Neuronal stem cell (in vitro differentiated cells): ENCODE measurements at places on chromosomes 16 and 17.

DNA sequence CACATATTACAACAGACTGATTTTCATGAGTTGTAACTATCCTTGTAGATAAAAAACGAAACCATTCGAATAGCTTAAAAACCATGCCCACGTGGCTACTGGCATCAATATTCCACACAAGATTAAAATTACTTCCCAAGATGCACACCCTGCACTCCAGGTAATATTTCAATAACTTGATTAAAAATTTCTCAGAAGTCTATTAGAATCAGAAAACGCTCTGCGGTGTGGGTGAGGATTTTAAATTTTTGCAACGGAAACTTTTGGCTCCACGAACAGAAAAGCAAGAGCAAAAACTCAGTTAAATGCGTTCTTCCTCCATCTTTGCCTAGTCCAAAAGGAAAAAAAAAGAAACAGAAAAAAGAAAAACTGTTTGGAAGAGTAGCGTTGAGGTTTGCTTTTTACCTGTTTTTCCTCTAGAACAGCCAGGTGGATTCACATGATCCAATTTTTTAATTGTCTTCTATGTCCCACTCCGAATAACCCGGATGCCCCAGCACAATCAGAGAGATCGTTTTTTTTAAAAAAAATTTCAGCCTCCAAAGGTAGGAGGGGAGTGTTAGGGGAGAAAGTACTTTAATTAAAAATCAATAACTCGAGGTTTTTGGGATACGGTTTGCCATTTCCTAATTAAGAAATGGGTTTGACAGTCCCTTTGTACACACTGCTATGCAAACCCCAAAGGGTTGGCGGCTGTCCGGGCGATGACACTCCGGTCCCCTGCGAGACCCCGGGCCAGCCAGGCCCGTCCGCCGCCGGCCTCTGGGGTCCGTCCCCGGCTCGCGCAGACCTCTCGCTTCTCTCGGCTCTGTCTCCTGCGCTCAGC lies 708 bp upstream of the NFAT5 start:
- H3K36me3 ChIP-seq: peaks cover 18% of the 10 kb centered on the region
- DNase-seq: no peak
- H3K27ac ChIP-seq: peak overlapping the region; percentile 98
- H3K4me1 ChIP-seq: peaks cover 4% of the 10 kb centered on the region

DNA sequence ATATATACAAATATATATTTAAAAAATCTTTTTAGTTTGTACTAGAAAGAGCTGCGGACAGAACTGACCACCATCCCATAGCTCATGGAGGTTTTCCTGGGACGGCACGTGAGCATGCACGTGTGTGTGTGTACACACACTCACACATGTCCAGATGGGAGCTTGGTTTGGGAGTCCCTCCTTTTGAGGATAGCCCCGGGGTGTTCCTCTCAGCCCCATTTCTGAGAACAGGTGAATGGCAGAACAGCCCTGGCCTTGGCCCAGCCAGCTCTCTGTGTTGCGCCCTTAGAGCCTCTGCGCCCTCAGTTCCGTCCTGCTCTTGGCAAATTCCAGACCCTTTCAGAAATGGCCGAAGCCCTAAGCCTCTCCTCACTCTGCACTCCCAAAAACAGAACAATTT lies 70.1 kb downstream of the AMFR start:
- no peak overlapping the region for H3K4me3 ChIP-seq
- peaks cover 2% of the 10 kb centered on the region for H3K36me3 ChIP-seq
- no peak for DNase-seq
- peaks cover 2% of the 10 kb centered on the region for H3K27me3 ChIP-seq
- peaks cover 15% of the 10 kb centered on the region for H3K4me1 ChIP-seq
- no peak overlapping the region for H3K27ac ChIP-seq

- H3K27ac ChIP-seq: no peak overlapping the region
- no peak for DNase-seq
- H3K36me3 ChIP-seq: no peaks in the 10 kb centered on the region
- H3K4me1 ChIP-seq: peaks cover 26% of the 10 kb centered on the region
- no peaks in the 10 kb centered on the region for H3K27me3 ChIP-seq
Observed at GRCh38 chr16:47851146-47851545, 304.6 kb downstream of the ABCC12 start.

- H3K4me3 ChIP-seq: no peak overlapping the region
- H3K27me3 ChIP-seq: no peaks in the 10 kb centered on the region
- peaks cover 4% of the 10 kb centered on the region for H3K36me3 ChIP-seq
- peak overlapping the region; percentile 37 for H3K27ac ChIP-seq
Observed at GRCh38 chr17:57441270-57441600, 184.9 kb downstream of the MSI2 start.

GRCh38 chr17:83179811-83180210 lies 100.4 kb downstream of the METRNL start:
- H3K4me3 ChIP-seq: no peak overlapping the region
- H3K36me3 ChIP-seq: no peaks in the 10 kb centered on the region
- peaks cover 20% of the 10 kb centered on the region for H3K27me3 ChIP-seq
- H3K27ac ChIP-seq: no peak overlapping the region

DNA sequence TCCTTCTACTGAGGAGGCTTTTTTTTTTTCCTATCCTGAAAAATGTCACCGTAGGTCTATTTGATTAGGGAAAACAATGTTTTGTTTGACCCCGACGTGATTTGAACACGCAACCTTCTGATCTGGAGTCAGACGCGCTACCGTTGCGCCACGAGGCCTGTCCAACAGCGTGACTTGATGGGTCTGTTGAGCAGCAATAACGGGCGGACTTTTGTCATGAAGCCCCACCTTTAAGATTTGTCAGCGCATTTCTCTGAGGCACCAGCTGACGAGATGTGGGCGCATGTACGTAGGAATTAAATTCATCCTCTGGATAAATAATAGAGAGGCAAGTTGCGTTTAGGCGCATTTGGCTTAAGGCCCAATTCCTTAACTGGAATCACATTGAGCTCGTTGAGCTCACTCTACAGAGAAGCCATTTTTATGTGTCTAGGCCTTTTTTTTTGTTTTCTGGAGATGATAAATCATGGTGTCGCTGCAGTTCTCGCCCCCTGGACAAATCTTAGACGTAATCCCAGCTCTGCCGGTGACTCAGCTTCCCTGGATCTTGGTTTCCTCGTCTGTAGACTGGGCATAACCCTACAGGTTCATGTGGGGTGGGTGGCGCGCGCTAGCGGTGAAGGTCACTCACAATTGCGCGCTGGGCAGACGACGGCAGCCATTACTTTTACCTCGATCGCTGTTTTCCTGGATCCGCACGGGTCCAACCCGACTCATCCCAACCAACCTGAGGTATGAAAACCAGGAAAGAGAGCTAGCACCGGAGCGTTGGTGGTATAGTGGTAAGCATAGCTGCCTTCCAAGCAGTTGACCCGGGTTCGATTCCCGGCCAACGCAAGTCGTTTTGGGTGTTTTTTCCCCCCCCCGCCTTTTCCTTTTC lies 10.6 kb upstream of the AURKB start:
- H3K27me3 ChIP-seq: no peaks in the 10 kb centered on the region
- peak; percentile 97 for DNase-seq
- no peaks in the 10 kb centered on the region for H3K36me3 ChIP-seq
- H3K4me1 ChIP-seq: peaks cover 4% of the 10 kb centered on the region
- H3K4me3 ChIP-seq: peak overlapping the region; percentile 70
- H3K27ac ChIP-seq: peak overlapping the region; percentile 68

DNA sequence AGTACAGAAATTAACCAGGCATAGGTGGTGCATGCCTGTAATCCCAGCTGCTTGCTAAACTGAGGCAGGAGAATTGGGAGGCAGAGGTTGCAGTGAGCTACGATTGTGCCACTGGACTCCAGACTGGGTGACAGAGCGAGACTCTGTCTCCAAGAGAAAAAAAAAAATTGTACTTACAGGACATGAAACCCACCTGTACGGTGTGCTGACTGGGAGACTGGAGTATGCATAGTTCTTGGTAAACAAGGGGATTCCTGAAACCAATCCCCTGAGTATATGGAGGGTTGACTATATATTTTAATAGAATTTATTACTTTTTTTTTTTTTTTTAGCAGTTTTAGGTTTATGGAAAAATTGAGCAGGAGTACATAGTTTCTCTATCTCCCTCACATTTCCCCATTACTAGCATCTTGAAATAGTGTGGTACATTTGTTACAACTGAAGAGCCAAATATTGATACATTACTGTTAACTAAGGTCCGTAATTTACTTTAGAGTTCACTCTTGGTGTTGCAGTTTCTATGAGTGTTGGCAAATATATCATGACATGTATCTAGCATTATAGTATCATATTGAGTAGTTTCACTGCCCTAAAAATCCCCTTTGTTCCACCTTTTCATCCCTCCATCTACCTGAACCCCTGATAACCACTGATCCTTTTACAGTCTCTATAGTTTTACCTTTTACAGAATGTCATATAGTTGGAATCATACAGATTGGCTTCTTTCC lies 19.3 kb downstream of the TENT4B start:
- H3K27ac ChIP-seq: no peak overlapping the region
- H3K4me3 ChIP-seq: no peak overlapping the region
- DNase-seq: no peak
- no peaks in the 10 kb centered on the region for H3K27me3 ChIP-seq
- no peaks in the 10 kb centered on the region for H3K4me1 ChIP-seq

DNA sequence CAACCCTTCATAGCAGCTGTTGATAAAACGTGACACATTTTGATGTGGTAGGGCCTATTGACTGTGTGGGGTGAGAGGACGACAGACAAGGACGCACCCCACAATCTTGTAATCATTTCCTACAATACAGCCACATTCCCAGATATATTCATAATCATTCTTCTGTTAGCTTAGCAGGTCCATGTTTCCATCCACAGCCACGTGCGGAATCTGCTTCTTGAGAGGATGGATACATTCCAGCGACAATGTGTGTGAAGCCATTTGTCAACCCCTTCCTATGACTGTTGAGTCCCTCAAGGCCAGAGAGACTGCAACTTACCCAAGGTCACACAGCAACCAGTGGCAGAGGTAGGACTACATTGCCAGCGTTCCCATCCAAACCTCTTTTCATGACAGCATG lies 8.7 kb upstream of the COPS3 start:
- no peak for DNase-seq
- no peak overlapping the region for H3K27ac ChIP-seq
- no peaks in the 10 kb centered on the region for H3K36me3 ChIP-seq
- no peaks in the 10 kb centered on the region for H3K27me3 ChIP-seq
- no peak overlapping the region for H3K4me3 ChIP-seq

GRCh38 chr16:88688013-88688778 lies 1.9 kb upstream of the SNAI3 start:
- H3K4me1 ChIP-seq: peaks cover 16% of the 10 kb centered on the region
- H3K27me3 ChIP-seq: peaks cover 78% of the 10 kb centered on the region
- H3K4me3 ChIP-seq: no peak overlapping the region
- no peak overlapping the region for H3K27ac ChIP-seq
- no peak for DNase-seq
- H3K36me3 ChIP-seq: no peaks in the 10 kb centered on the region

- no peak overlapping the region for H3K4me3 ChIP-seq
- no peak overlapping the region for H3K27ac ChIP-seq
- H3K4me1 ChIP-seq: peaks cover 3% of the 10 kb centered on the region
- peaks cover 49% of the 10 kb centered on the region for H3K27me3 ChIP-seq
- no peak for DNase-seq
Observed at GRCh38 chr16:66905633-66906539, 12.8 kb downstream of the CDH16 start.
